ENCODE measurements at places on chromosomes 2 and 18. TPM values are rescaled to one million over a fixed set of nuclear protein-coding genes. Genes with fewer than 3 reads are reported as not detected.

GRCh38 chr2:129794116-129794515 is 185.3 kb upstream of the RAB6C start:
- no peak for DNase-seq

DNA sequence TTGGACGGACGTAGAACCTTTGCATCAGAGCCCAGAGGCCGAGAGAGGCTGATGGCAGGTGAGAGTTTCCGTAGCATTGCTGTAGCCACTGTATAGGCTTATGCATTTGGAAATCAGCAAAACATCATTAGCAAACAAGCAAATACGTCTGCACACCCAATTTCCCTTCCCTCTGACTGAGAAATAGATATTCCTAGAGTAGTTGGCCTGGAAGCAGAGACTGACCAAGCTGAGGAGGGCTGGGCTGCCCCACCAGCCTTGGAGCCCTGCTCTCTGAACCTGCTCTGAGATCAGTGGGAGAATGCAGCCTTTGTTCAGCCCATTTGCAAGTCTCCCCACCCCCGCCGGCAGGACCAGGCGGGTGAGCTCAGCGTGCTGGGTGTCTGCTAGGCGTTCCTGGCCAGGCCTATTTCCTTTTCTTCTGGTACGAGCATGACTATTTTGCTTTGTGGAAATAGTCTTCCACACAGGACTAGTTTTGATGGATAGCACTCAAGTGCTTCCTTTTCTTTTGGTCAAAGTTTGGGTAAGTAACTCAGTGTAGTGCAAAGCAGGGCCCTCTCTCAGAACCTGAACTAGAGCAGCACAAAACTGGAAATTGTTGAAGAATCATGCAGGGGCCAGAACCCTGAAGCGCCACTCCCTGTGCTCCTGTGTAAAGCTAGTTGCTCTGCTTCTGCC is 21.9 kb upstream of the RNF149 start:
- peak; percentile 79 for DNase-seq

Gene ZNF512
- 41.7 TPM for total RNA-seq

DNA sequence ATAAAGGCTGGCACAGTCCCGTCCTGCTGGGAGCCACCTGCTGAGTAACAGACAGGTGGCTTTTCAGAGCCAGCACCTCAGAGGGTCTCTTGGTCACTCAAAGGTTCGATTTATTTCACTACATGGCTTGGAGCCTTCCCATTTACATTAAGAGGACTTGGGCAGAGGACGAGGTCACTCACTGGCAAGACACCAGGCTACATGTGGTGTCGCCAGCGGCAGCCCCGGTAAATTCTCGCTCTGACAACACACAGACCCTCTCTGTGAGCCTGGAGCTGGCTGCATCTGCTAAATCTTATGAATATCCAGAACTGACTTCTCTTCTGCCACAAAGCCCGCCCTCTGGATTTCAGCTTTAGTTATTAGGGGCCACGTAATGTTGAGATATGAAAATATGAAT is 254.7 kb downstream of the VAPA start:
- no peak for DNase-seq

- DNase-seq, result no peak
These were observed 140.9 kb upstream of the RNF152 start for GRCh38 chr18:62033756-62034155.

Gene FAM110C
- 3.3 TPM for total RNA-seq

GRCh38 chr2:241637795-241638660 is 535 bp downstream of the ATG4B start:
- DNase-seq, result peak; percentile 82

Gene BCL11A
- 2.0 TPM for total RNA-seq

DNA sequence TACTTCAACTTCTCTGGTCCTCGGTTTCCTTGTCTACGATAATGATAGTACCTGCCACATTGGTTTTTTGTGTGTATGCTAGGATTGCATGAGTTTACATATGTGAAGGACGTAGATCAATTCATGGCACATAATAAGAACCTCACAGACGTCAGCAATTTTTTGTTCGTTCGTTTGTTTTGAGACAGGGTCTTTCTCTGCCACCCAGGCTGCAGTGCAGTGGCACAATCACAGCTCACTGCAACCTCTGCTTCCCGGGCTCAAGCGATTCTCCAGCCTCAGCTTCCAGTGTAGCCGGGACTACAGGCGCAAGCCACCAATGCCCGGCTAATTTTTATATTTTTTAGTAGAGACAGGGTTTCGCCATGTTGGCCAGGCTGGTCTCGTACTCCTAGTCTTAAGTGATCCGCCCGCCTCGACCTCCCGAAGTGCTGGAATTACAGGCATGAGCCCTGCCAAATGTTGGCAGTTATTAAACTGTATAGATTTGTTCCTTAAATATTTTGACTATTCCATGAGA is 756 bp upstream of the SLC35F5 start:
- DNase-seq, result no peak

- no peak for DNase-seq
These were observed 88.2 kb downstream of the GREB1L start for GRCh38 chr18:21330122-21330701.

DNA sequence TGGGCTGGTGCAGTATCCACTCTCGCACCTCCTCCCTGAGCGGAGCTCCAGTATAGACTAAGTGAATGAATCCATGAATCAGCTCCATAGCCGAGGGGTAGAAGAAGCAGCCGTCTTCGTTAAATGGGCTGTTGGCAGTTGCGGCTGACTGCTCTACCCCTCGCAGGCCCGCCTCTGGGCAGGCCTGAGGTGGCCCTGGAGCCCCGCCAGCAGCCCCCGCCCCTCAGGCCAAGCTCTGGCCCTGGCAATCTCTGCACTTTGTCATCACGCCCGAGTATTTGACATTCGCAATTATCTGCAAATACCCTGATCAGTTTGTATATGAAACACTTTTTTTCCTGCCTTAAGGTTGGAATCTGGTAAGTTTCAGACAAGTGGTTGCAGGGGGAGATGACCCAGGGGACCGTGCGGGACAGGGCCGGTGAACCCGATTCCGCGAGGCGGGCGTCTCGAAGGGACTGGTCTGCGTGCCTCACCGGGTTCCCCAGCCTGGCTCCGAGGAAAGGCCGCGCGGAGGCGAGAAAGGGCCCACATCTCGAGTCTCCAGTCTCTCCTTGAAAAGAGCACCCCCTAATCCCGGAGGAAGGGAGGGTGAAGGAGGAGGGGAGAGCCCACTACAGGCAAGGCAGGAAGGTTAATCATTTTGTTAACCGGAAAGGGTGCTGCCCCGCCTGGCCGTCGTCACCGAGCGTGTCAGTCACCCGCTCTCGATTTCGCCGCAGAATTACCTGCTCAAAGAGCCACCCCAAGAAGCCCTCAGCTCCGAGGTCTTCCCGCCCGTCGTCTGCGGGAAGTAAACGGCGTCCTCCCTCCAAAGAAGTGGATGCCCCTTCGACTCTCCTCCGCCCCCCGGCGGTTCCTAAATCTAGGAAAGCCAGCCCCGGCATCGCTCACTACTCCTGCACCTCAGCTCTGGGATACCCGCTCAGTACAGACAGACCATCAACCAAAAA is 11.1 kb upstream of the SATB2 start:
- no peak for DNase-seq

DNA sequence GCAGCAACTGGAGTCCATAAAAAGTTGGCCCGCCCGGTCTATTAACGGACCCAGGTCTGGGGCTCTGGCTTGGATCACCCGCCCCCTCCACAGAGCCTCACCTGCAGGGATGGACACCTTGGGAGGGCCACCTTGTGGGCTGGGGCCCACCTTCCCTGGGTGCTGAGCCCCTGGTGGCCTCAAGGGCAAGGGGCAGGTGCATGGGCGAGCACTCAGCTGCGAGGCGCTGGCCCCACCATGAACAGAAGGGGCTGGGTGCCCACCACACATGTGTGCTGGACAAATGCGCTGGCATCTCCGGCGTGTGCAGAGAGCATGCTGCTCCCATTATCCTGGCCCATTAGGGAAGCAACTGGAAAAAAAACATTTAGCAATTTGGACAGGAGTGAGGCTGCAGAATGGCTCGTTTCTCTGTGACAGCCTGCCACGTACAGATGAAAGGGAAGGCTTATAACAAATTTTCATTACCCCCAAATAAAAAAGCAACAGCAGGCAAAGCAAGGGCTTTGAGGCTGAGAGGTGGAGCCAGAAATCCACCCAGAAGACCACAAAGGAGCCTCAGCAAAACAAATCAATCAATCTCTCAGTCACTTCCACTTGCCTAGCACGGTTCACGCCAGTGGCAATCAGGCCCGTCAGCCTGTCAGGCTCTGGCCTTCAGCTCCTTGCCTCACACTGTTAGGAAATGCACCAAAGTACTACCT is 253.1 kb upstream of the ZNF521 start:
- DNase-seq, result no peak

Gene PKDCC
- 258 TPM for total RNA-seq

Gene ZNF396
- total RNA-seq, result 4.4 TPM

Gene ZBTB14
- 9.8 TPM for total RNA-seq

Gene FOXI3
- not detected for total RNA-seq

- no peak for DNase-seq
These were observed 6.7 kb downstream of the PSMD1 start for GRCh38 chr2:231063347-231063746.

DNA sequence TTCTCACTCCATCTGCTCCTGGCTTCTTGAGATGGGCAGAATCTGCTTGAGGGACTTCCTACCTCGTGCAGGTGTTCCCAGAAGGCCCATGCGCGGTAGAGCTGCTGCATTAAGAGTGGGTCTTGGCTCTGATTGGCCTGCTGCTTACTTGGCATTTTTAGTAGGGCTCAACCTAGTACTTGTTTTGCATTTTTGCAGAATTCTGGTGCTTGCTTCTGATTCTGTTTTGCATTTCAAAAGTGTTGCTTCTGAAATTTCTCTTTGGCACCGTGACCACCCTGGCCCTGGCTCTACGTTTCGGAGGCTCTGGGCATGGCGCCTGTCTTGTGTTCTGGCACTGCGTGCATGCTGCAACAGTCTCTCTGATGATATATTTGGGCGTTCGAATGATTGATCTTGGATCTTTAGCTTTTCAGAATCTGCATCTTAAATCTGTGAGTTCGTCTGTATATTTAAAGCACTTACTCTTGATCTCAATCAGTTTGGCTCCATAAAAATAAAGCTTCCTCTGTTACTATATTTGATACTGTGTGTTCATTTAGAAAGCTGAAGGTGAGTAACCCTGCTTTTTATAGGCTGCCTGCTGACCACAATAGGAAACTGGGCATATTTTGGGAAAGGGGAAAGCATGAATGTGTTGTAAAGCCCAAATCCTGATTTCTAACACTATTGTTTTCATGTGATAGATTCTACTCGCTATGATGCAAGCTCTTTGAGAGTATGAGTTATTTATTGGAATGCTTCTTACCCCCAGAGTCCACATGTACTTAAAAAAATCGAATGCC is 22.2 kb downstream of the EFR3B start:
- no peak for DNase-seq

Gene CCDC148
- total RNA-seq, result 0.52 TPM

- no peak for DNase-seq
These were observed 18.2 kb downstream of the COX7A2L start for GRCh38 chr2:42342795-42343241.

Gene ITM2C
- total RNA-seq, result 59.6 TPM

DNA sequence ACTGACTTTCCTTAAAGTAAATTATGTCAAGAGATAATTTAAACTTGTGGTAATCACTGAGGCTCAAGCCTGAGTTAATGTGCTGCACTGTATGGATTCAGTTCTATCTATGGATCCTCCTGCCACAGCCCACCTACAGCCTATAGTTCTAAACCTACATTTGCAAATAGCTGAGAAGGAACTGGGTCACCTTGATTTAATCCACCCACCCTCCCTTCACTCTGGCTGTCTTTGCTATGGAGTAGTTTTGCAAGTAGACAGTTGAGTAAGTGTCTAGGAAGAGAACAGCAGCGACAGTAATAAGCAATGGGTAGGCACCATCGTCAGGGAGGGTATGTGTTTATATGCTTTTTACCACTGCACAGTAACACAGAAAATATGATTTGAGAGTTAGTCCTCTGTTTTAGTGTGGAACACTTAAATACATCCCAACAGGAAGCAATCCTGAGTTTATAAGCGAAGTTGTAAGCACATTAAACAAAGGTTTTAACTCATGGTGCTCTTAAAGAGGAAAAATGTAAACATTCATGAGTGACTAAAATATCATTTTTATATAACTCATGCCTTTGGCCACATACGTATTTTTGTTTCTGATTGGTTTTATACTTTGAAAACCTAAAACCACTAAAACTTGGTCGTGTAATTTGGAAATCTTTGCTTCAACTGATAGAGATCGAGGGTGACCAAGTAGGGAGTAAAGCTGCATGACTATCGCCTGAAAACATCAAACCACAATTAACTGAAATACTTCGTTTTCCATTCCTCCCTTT is 36.3 kb upstream of the CHRNA1 start:
- DNase-seq, result no peak

DNA sequence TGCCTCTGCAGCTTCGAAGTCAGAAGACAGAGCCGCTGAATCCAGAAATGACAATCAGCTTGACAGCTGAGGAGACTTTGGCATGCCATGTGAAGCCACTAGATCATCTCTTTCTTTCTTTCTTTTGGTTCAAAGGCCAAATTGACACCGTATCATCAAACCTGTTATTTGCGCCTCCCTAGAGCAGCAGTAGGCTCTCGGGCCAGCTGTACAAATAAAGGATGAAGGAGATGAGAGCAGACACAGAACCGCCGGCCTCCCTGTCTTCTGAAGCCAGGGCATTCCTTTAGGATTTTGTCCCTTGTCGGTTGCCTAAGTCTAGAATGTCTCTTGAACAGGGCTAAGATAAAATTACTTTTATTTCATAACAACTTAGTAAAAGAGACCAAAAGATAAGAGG is 36.8 kb downstream of the COL4A4 start:
- no peak for DNase-seq

- DNase-seq, result no peak
These were observed 1134.8 kb upstream of the ZEB2 start for GRCh38 chr2:145654746-145655145.

- peak; percentile 61 for DNase-seq
These were observed 302.2 kb downstream of the NDUFA10 start for GRCh38 chr2:239722760-239723470.

GRCh38 chr2:46230115-46230571 is 67.1 kb upstream of the EPAS1 start:
- DNase-seq, result peak; percentile 81

Gene NXPH2
- total RNA-seq, result not detected

DNA sequence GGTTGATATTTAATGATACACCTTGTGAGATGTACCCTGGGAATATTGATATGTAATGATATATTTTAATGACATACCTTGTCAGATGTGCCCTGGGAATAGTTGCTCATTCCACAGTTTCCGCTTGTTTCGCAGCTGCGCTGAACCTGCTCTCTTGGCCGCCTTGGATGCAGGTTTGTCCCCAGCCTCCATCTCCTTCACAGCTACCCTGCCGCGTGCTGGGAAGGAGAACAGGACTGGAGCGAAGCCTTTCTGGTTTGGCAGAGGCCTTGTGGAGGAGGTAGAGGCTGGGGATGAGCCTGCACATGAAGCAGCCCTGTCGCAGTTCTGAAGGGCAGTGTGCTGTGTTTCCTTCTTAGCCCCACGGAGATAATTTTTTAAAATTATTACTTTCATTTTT is 14.6 kb downstream of the ATG4B start:
- no peak for DNase-seq

Gene AQP4
- not detected for total RNA-seq

Gene GREB1
- 8.6 TPM for total RNA-seq

Gene DNAH6
- total RNA-seq, result 0.78 TPM

- no peak for DNase-seq
These were observed 758.4 kb upstream of the GCFC2 start for GRCh38 chr2:76469066-76469465.

Data from aorta (tissue), 5 donors.